ENCODE measurements at places on chromosomes 11 and 22.

DNA sequence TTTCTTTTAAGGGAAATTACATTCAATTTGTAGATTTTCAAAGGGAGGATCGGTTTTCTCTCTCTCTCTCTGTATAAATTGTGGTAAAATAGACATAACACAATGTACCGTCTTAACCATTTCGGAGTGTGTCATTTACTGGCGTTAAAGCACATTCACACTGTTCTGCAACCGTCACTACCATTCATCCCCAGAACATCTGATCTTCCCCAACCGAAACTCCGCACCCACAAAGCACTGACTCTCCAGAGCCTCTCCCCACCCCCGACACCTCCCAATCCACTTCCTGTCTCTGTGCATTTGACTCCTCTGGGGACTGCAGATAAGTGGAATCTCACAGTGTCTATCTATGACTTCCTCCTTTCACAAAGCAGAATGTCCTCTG lies 15.9 kb upstream of the GRAMD4 start:
- DNase-seq = no peak

DNA sequence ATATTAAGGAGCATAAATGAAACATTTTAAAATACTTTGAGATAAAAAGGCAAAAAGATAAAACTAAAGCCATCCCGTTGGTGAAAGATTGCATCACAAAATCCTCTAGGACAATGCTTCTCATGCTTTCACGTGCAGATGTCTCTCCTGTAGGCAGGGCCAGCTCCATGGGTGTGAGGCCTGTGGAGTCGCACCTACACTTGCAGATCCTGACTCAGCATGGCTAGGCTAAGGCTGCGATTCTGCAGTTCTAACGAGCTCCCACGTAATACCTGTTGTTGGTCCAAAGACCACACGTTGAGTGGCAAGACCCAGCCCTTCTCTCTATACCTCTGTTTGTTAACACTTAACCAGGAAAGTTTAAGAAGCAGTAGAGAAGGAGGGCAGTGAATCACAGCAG lies 62.1 kb upstream of the CAPRIN1 start:
- DNase-seq = no peak

- DNase-seq = no peak
Observed at GRCh38 chr22:30564761-30565119, 9.7 kb downstream of the GAL3ST1 start.

GRCh38 chr11:65477149-65477965 lies 21.5 kb upstream of the MALAT1 start:
- peak; percentile 90 for DNase-seq

DNA sequence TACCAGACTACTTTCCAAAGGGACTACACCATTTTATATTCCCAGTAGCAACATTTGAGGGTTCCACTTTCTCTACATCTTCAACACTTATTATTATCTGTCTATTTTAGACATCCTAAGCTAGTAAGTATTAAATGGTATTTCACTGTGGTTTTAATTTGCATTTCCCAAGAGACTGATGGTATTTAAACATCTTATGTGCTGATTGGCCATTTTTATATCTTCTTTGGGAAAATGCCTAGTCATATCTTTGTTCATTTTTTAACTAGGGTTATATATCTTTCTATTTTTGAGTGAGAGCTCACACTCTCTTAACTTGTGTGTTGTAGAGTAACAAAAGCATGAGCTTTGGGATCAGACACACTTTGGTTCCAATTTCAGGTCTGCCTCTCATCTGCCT lies 73.7 kb downstream of the PRCP start:
- DNase-seq = no peak

- DNase-seq = no peak
Observed at GRCh38 chr11:2885017-2885677, 428 bp downstream of the CDKN1C start.

DNA sequence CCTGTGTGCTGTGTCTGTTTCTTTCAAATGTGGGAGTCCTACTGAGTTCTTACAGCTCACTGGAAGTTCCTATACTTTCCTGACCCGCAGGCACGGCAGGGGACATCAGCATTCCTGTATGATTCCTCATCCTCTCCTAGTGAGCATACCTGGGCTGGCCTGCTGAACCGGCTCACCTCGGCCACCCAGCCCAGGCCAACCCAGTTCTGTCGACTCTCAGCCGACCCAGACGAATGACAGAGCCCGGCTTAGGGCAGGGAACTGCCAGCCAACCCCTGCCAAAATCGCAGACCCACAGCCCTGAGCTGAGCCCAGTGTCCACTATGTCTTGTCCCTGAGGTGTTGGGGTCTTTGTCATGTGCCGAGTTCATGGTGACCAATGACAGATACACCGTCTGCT lies 339.7 kb downstream of the BRD1 start:
- DNase-seq = peak; percentile 18

DNA sequence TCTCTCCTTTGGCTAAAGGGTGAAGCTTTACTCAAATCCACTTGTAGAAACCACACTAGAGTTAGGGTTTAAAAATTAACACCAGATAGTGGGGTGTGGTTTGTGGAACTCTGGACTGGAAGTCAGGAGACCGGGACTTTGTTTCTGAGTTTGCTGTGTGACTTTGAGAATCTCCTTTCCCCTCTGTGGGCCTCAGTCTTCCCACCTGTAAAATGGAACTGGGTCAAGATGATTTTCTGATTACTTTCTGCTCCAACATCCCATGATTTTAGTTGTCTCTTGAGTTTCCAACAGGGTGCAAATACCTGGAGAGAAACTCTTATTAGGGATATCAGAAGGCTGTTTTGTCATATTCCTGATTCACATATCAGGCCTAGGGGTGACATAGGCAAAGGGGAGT lies 301.0 kb downstream of the MIAT start:
- DNase-seq = no peak

- no peak for DNase-seq
Observed at GRCh38 chr22:31039393-31039792, 41.7 kb upstream of the SMTN start.

DNA sequence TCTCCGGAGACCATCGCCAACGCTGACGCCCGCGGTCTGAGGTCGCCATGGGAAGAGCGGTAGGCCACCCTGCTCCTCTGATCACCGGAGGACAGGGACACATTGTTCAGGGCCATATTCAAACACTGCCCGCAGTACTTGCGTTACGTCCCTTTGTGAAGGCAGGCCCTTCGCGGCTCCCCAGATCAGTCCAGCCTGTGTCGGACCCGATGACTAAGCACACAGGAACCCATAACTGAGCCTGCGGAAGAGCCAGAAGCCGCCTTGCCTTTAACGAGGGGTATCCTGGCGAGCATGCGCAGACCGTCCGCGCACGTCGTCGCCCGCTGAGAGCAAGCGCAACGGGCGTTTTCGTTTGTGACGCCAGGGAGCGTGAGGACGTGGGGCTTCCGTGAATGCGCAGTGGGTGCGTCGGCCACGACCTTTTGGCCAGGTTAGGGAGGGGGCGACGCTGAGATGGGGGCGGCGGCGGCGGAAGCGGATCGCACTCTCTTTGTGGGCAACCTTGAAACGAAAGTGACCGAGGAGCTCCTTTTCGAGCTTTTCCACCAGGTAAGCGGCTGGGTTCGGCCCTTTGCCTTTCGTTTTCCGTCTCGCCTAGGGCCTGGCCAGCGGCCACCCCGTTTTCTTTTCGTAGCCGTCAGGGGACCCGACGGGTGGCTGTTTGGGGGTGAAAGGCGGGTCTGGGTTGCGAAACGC lies at the start of the genes C11orf71 and RBM7:
Gene C11orf71, minus strand, starts transcription at position 296 of the 699 bp plus-strand sequence. Its CDS starts 180 bp downstream, at position 116.
Gene RBM7, plus strand, starts transcription at position 451 of the 699 bp plus-strand sequence. Its CDS starts 6 bp downstream, at position 457.
- DNase-seq = peak; percentile 95

DNA sequence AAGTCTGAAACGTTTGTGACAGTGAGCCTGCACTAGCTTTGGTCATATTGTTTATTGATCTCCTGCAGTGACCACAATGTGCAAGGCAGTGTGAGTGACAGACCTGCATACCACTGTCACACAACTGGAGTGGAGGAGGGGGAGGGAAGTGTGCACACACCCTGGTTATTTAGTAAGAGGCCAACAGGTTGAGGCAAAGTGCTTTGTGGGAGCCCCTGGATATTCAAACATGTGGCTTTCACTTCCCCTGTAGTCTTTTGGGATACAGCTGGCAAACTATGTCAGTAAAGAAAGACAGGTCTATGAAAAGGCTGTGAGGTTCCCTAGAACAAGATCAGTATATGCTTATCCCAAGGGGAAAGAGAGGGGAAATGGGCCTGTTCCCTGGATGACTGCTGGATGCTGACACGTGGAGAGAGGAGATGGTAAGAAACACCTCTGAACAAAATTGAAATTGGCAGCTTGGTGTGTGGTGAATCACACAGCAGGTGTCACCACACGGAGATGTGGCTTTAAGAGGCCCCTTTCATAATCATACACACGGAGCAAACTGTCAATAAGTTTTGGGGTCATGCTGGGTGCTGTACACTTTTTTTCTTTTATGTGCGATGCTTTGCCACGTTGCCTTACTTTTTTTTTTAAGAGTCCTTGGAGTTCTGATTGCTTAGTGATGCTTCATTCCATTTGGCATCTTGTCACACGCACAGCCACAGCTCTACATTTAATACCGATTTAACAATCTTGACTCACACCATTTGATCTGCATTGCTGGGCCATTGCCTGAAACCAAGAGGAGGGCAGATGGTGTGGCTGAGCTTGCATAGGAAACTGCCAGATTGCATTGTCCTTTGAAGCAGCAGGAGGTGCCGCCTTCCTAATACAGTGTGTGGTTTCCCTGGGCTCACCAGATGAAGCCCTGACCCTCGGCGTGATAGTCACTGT lies 11.3 kb downstream of the OSBP2 start:
- no peak for DNase-seq

DNA sequence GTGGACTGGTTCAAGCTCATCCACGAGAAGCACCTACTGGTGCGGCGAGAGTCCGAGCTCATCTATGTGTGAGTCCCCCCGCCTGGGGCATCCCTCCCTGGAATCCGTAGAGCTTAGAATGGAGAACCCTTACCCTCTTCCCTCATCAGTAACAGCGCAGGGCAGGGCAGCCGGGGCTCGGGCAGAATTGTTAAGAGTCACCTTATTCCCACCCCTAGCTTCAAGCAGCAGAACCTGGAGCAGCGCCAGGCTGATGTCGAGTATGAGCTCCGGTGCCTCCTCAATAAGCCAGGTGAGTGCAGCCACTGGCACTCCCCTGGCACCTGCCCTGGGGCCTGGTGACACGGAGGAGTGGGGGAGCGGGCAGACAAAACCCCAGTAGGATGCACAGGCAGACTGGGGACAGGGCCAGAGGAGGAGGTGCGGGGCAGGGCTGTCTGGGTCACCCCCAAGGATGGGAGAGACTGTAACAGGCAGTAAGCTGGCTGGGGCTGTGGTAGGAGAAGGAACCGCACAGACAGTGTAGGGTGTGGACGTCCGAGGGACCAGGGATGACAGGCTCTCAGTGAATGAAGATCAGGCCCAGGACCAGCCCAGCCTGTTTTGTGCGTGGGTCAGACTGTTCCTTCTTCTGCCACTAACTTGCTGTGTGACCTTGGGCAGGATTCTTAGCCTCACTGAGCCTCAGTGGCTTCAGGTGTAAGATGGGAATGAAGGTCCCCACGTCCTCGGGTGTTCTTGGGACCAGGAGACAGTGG lies 20.4 kb downstream of the C22orf23 start:
- no peak for DNase-seq

DNA sequence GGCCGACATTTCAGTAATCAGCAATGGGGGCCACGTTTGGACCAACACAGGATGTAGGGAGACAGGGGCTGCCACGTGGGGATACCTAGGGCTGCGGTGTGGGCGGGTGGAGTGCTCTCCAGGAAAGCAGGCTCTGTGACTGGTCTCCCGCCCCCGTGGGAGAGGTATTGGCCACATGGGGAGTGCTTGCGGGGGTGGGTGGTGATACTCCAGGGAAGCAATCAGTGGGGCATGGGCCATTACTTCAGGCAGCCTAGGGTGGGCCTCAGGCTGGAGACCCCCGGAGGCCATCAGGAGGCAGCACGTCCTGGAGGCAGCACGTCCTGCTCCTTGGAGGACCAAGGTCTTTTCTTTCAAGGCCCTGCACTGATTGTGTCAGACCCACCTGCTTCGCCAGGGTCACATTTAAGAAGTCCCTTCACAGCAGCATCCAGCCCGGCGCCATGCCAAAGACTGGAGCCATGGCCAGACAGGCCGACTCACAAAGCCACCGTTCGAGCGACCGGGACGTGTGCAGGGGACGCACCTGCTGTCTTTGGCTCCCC lies 3.0 kb upstream of the MUC2 start:
- no peak for DNase-seq

- no peak for DNase-seq
Observed at GRCh38 chr11:76293189-76293631, 86.9 kb upstream of the WNT11 start.

GRCh38 chr11:72732329-72732728 lies 19.9 kb downstream of the ARAP1 start:
- DNase-seq = no peak

DNA sequence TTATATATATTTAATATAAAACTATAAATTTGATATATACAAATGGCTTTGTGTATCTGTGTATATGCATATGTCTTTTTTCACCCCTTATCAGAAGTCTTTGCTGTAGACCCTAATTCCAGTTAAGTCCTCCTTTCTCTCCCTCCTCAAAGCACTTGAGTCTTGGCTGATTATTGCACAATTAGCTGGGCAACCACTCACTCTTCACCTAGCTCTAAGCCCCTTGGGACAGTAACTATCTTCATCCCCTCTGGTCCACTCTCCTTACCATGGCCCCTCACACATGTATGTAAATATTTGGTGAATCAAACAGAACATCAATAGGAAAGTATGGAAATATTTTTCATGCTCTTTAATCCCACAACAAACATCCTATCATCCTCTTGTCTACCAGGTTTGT lies 909 bp upstream of the OR5B21 start:
- no peak for DNase-seq

GRCh38 chr22:20783844-20784723 lies 10.2 kb downstream of the SERPIND1 start:
- DNase-seq = no peak

DNA sequence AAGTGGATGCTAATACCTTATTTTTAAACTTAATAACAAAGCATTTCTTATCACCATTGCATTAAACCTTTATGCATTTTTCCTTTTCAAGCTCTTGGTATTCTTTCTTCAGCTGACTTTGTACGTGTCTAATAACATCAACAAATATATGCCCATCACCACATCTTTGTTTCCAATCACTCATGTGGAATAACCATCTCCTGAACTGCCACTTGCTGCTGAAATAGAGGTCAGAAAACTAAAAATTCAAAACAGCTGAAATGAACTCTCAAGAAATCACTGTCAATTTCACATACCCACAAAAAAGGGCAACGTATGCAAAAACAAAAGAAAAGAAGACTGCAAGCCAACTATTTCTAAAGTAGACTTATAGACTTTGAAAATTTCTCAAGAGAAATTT lies 7.4 kb downstream of the MSANTD4 start:
- no peak for DNase-seq

DNA sequence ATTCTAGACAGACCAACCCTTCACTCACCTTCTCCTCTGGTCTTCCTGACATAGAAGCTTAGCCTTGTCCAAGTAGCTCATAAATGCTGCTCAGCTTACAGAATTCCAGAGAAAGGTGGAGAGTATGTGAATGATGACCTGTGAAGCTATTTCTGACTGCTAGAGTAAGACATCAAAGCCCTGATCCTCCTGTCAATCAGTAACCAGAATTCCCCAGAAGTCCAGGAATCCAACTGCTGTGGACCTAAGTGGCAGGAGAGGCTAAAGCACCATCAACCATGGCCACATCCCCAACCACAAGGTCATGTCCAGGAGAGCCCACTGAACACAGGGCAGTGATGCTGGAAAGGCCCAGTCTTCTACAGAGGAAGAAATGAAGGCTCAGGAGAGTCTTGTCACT lies 2.6 kb downstream of the OR51G2 start:
- DNase-seq = no peak
